ENCODE measurements at places on chromosomes 3 and 15. TPM values are rescaled to one million over a fixed set of nuclear protein-coding genes. Genes with fewer than 3 reads are reported as not detected.
A peak's percentile ranks its signal among the peaks of the same experiment; 100 is the strongest.

The DNAH12 gene
- total RNA-seq, result 0.30 TPM

DNA sequence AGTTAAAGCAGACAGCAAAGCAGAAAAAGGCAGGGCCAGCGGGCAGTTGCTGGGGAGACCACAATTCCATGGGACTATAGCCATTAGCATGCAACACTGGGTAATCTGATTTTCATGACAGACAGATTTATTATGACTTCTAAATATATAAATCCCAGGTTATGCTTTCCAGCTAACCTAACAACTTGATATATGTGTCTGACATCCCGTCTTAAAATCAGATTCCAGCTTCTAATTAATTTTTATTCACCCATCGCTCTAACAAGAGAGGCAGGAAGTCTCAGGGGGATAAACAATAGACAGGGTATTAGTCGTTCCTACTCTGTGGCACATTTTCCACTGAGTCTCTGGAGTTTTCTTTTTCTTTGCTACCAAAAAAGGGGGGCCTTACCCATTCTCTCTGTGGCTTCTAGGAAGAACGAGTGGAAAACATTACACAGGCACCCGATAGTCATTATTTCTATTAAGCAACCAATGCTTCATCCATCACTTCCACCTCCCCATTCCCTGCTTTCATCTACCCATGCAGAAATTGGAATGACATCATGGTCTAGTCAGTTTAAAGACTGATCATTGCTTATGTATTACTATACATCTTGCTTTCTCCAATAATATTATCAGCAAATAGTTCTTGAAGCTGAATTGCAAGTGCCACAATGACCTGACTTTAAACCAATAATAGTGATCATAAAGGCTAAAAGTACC is 173.1 kb downstream of the FHIT start:
- H3K27me3 ChIP-seq, result no peaks in the 10 kb centered on the region
- no peaks in the 10 kb centered on the region for H3K4me1 ChIP-seq
- H3K27ac ChIP-seq, result no peak overlapping the region
- DNase-seq, result no peak
- no peaks in the 10 kb centered on the region for H3K36me3 ChIP-seq

The SCN11A gene
- 0.08 TPM for total RNA-seq

The SH2D7 gene
- 0.11 TPM for total RNA-seq

- H3K4me1 ChIP-seq, result peaks cover 27% of the 10 kb centered on the region
- no peaks in the 10 kb centered on the region for H3K27me3 ChIP-seq
Observed at GRCh38 chr3:183328164-183328563, 75.1 kb downstream of the B3GNT5 start.

DNA sequence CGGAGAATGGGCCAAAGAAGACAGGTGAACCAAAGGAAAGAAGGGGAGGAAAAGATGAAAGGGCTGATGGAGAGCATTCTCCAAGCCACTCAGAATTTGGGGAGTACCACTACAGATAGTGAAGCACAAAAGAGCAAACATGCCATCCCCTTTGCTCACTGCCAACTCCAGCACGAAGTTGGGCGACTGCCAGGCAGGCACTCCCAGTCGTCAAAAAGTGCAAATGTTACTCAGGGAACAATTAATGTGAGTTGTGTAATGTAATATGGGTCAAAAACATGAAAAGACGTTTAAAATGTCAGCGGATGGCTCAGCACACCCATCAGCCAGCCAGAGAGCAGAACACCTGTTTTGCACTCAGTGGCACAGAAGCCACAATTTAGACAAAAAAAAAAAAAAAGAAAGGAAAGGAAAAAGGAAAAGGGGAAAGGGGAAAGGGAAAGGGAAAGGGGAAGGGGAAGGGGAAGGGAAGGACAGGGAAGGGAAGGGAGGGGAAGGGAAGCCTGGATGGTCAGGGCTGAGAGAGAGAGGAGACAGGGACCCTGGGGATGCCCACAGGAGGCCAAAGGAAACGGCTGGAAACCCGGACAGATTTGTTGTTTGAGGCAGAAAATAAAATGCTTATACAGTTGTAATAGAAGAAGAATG is 82.7 kb downstream of the COL8A1 start:
- DNase-seq, result no peak
- no peaks in the 10 kb centered on the region for H3K36me3 ChIP-seq
- peaks cover 4% of the 10 kb centered on the region for H3K27me3 ChIP-seq
- no peak overlapping the region for H3K4me3 ChIP-seq
- H3K4me1 ChIP-seq, result no peaks in the 10 kb centered on the region

DNA sequence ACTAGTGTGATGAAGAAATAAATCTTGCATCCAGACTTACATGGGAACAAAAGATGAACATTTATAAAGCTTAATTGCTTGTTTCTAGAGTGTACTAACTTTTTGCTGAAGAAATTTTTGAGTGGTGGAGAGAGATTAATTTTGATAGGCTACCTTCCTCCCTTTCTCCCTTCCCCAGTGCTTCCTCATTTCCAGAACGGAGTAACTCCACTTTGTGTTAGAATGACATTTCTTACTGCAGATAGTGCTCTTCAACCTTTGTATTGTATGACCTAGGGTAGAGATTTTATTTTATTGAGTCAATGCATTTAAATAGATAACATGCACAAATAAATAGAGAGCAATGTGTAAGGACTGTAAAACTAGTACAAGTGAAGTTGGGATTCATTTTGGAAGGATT is 1.9 kb downstream of the ATP1B3 start:
- H3K36me3 ChIP-seq, result peaks cover 17% of the 10 kb centered on the region
- peak overlapping the region; percentile 21 for H3K27ac ChIP-seq
- peaks cover 38% of the 10 kb centered on the region for H3K4me1 ChIP-seq
- peak overlapping the region; percentile 91 for H3K4me3 ChIP-seq
- no peak for DNase-seq

The NRROS gene
- 17.0 TPM for total RNA-seq

The EPHA6 gene
- not detected for total RNA-seq

Data from activated naive CD8-positive, alpha-beta T cell treated with anti-CD3 and anti-CD28 coated beads, Interleukin-2, amount 10 ng/mL, durations not matched to agents 7 days and 5 days (primary cell).